ENCODE measurements at places on chromosomes 4 and X.

DNA sequence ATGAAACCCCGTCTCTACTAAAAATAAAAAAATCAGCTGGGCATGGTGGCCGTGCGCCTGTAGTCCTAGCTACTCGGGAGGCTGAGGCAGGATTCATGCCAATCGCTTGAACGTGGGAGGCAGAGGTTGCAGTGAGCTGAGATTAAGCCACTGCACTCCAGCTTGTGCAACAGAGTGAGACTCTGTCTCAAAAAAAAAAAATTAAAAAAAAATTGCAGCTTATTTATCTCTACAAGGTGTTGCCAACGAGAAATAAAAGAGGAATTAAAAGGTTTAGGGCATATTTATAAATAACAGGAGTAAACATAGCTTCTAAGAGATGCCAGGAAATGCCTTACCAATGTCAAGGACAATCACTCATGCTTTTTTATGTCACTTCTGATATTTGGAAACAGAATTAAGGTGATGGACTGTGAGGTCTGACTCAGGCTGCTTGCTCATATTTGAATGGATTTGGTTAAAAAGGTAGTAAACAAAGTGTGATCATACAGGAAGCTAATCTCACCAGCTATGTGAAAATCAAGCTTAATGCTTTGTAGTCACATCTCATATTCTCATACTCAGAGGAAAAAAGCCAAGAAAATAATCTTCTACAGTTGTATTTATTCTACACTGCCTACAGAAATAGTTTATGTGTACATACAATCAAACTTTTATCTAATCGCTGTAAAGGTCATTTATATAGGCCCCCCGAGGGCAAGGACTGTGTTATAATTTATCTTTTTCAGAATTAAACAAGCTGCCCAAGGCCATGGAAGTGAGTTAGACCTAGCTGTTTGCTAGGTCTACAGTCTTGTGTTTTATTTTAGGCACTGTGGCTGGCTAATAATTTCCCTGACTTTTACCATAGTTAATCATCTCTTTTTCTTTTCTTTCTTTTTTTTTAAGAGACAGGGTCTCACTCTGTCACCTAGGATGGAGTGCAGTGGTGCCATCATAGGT, 61.1 kb upstream of the RBMX start:
- DNase-seq, result no peak

DNA sequence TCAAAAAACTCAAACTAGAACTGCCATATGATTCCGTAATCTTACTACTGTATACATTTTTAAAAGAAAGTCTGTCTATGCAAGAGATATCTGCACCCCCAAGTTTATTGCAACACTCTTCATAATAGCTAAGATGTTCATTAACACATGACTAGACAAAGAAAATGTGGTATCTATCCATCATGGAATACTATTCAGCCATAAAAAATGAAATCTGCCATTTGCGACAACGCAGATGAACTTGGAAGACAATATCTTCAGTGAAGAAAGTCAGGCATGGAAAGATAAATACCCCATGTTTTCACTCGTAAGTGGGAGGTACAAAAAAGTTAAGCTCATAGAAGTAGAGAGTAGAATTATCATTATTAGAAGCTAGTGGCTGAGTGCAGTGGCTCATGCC, 87.3 kb upstream of the DHRSX start:
- DNase-seq, result no peak

GRCh38 chr4:48032721-48033120, 16.1 kb downstream of the NIPAL1 start:
- no peak for DNase-seq

DNA sequence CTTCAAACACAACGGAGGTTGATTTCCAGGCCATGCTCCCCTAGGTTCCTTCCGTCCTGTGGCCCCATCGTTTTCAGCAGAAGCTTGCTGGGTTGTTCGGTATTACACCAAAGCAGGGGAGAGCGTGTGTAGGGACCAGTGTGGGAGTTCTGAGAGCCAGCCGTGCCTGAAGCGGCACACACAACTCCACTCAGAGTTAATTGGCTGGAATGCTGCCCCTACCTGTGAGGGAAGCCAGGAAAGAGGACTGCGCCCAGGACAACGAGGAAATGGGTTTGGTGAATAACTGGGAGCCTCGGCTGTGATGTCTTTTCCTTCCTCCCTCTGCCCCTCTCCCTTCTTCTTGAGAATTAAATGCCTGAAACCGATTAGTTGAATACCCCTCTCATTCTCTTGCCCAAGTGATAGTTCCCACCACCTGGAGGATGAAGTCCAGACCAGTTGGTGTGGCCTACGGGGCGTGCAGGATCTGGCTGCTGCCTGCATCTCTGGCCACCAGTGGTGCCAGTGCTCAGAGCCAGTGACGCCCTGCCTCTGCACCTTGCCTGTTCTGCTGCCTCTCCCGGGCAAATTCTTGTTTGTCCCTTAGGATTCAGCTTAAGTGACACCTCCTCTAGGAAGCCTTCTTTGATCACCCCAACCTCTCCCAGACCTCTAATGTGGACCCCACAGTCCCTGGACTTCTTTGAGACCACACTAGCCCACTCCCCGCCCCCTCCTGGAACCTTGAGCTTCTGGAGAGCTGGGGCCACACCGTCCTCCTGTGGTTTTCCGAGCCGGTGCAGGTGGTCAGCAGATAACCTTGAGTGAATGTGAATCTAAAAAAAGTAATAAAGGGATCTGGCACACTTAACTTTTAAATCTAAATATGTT, 33.6 kb downstream of the TBC1D14 start:
- DNase-seq, result no peak

GRCh38 chr4:21710179-21710835, 238.3 kb downstream of the KCNIP4 start:
- DNase-seq, result no peak

GRCh38 chrX:101759000-101759399, 99.3 kb upstream of the ARMCX2 start:
- peak; percentile 1 for DNase-seq

DNA sequence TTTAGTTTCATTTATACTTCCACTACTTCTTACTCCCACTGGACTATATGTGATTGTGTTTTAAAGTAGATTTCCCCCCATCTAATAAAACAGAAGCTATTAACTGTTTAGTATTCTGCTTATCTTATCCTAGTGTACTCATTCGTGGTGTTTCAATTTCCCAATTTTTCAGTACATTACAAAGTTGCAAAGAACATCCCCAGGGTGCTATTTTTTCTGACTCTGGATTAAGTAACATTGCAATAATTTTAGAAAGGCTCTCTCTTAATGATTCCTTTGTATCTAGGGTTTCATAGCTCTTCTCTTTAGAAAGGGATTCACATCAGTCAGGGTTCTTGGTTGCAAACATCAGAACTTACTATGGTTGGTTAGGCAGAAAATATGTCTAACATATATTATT, 317.9 kb upstream of the DIPK2B start:
- no peak for DNase-seq

DNA sequence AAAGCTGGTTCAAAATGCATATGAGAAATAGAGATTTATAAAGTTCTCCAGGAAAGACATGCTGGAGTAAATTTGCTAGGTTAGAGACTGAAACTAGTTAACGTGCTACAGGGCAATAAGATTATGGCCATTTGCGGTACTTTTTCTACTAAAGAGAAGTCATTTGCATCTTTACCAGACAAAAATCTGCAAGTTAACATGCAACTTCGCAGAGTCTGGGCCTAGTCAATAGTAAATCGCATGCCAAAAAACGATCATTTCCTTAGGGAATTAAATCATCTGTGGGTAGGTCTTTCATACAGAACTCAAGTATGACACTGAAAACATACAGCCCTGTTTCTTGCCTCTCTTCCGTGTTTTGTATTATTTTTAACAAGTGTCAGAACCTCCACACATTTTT, 32.8 kb upstream of the REST start:
- DNase-seq, result no peak

GRCh38 chr4:53598901-53599300, 7.6 kb upstream of the LNX1 start:
- DNase-seq, result no peak

GRCh38 chrX:103687696-103688201, 1.2 kb upstream of the MORF4L2 start:
- DNase-seq, result peak; percentile 35

DNA sequence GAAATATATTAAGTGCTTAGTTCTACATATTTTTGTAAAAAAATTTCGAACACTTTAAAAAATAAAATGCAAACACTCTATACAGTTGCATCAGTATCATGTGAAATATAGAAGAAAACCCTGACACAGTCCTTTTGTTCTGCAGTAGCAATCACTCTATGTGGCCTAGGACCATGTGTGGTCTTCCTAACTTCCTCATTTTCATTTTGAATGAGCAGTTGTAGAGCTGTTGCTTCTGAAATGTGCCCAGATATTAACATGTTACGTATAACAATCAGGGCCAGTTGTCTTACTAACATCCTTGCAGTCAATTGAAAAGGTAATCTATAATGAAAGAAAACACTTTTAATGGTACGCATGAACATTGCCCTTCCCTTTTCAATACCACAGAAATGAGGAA, 107.9 kb downstream of the ZNF827 start:
- DNase-seq, result no peak

DNA sequence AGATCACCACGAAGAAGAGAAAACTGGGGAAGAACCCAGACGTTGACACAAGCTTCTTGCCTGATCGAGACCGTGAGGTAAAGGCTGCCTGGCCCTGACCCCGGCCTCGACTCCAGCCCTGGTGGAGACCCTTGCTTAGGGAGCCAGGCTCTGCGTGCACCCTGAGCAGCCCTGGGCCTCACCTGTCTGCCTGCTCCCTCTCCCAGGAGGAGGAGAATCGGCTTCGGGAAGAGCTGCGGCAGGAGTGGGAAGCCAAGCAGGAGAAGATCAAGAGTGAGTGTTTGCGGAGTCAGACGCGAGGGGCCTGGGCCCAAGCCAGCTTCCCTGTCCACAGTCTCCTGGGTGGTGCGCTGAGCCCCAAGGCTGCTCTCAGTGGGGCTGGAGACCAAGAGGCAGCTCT, 4.5 kb downstream of the FAM50A start:
- DNase-seq, result no peak

- no peak for DNase-seq
These were observed 27.1 kb upstream of the IL15 start for GRCh38 chr4:141609243-141609642.

GRCh38 chr4:33188733-33189132, 2468.6 kb downstream of the PCDH7 start:
- DNase-seq, result no peak

GRCh38 chr4:39936565-39937418, 40.9 kb downstream of the PDS5A start:
- no peak for DNase-seq

GRCh38 chr4:21380861-21381260, 567.7 kb downstream of the KCNIP4 start:
- DNase-seq, result no peak

GRCh38 chrX:64196606-64197005, 8.9 kb downstream of the AMER1 start:
- DNase-seq, result no peak

- DNase-seq, result no peak
These were observed 1.7 kb downstream of the PDLIM5 start for GRCh38 chr4:94453391-94453963.

GRCh38 chr4:86497131-86497530, 97.0 kb upstream of the PTPN13 start:
- DNase-seq, result no peak

DNA sequence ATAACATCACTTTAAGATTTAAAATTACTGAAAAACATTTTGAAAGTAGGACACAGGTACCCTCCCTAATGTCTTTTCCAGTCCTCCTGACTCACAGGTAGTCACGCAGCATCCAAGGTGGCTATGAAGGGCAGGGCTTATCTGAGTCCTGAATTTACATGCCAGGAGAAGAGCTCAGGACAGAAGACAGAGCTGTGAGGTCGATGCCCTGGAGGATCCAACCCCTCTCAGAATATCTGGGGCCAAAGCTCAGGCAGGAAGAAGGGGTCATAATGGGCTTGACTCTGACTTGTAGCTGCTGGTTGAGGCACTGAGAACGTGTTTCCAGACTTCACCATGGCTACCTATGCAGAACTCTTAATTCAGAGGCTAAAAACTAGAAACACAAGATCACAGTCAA, 177.5 kb downstream of the AASDH start:
- no peak for DNase-seq

DNA sequence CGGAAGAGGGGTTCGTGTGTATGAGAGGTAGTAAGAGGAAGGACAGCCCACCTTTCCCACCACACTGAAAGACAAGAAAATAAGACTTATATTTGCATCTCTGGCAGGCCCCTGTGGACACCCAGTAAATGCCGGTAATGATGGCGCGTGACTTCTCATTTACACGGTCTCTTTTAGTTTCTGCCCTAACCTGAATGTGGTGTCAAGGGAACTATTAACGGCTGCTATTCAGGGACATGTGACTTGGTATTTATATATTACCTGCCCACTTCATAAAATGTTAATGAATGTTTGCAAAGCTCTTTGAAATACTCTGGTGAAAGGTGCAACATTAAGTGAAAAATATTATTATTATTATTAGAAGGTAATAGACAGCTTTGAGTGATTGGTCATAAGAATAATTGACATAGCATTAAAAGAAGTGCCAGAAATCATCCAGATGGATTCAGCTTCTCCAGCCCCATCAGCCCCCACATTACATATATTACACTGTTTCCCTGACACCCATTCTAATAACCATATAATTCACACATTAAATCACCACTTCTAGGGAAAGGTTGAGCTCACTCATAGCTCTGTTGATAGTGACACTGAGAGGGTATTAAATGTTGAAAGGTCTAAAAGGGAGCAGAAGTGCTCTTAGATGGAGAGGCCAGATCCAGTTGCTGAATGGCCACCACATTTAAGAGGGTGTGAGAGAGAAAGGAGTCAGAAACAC, 83.0 kb upstream of the BEND4 start:
- DNase-seq, result no peak

GRCh38 chrX:10631416-10632145, 11.2 kb upstream of the MID1 start:
- DNase-seq, result no peak

DNA sequence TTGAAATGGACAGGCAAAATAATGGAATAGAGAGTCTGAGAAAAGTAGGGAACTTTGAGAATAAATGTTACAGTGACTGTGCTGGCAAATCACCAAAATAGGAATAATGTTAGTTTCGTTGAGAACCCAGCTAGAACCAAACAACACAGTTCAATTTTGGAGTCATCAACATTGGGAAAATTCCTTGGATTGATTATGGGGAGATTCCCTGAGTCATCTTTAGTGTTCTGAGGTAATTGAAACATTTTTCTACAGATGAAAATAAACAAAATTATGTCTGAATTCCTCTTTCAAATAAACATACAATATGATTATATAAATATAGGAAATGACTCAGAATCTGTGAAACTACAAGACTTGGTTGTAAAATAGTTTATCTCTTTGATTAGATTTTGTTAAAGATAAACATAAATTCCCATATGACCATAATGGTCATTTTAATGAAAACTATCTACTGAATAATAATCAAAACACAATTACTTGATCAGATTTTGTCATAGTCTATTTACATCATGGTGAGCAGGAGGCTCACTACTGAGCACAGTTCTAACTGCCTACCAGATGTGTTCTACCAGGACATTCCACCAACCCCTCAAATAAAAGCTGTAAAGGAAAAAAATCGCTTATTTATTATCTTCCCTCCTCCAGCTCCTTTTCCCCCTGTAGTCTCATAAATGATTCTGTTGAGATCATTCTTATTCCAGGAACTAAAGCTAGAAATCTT, 51.4 kb upstream of the GABRA2 start:
- no peak for DNase-seq

GRCh38 chr4:148335133-148335532, 107.1 kb downstream of the NR3C2 start:
- no peak for DNase-seq

- DNase-seq, result no peak
These were observed 368.8 kb downstream of the ANKRD50 start for GRCh38 chr4:124343661-124344171.
